ENCODE measurements at places on chromosomes 5 and 9.

- DNase-seq = no peak
Measured at GRCh38 chr9:76733096-76733495, 31.1 kb upstream of the PCA3 start.

GRCh38 chr5:63860379-63860778, 101.9 kb downstream of the HTR1A start:
- DNase-seq = no peak

GRCh38 chr5:139974661-139975060, 68.4 kb downstream of the NRG2 start:
- DNase-seq = no peak

DNA sequence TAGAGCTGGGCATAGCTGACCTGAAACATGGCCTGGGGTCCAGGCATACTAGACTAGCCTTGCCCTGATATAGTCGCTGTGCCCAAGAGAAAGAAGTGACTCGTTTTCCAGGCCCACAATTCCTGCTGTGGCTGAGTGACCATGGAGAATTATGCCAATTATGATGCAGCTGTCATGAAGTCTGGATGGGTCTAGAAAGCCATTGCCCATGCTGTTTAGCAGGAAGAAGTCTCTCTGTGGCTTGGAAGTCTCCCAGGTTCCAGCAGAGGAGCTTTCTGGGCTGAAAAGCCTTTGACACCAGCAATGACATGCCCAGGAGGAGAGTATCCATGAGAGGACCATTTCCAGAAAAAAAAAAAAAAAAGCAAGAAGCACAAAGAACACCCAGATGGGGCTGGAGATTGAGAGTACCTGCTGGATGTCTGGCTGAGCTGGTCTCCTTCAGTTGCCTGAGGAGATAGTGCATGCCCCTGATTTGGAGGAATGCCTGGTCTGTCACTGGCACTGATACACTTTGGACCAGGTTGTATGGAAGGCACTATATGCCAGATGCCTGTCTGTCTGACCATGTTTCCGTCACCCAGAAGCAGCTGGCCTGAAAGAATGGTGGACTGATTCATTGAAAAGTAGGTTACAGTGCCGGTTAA, 128.0 kb upstream of the EPB41L4A start:
- DNase-seq = no peak

DNA sequence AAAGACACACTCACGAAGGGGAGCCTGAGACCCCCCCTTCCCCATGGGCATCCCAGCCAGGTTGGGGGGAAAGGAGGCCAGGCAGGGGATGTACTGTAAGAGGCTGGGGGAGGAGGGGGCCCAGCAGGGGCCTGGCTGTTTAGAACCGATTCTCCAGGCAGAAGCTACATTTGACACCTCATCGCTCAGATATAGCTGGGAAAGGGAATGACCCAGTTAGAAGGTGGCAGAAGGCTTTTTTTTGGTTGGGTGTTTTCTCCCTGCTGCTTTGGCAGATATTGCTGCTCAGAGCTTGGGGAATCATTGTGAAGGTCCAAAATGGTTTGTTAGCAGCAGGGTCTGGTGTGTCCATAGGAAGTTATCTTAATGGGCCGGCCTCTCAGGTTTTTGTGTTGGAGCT, 6.0 kb downstream of the CDX1 start:
- no peak for DNase-seq

DNA sequence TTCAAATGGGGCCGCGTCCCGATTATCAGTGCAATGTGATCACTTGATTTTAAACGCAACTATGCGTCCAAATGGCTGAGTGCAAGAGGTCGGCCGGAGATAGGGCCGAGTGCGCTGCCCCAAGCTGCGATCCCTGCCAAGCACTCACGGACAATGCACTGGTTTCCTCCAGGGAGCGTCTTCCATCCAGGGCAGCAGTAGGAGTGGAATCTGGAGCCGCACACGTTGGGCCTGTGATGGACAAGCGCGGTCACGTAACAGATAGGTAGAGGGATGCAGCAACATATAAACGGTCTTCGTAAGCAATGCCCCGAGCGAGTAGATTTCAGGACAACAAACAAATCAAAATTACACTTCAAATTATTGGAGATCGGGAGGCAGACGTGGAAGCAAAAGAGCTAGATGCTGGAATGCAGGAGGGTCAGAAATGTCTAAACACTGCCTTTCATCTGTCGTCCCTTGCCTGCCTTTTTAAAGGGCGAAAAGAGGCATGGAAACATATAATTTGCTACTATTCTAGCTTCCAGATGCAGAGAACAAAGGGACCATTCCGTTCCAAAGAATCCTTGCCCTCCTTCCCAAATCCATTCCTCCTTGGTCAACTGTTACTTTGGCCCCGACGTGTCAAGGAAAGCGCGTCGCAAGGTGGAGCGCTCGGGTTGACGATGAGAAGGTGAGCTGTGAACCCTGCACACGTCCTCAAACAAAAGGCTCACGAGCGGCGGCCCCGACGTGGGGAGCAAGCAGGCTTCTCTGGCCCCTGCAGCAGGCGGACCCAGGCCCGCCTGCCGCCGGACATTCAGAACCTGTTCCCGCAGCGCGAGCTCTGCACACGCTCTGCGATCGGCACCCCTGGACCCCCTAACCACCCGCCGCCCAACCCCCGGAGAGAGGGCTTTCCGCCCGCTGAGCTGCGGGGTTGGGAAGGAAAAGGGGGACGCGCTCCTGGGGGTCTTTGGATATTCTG, 1.5 kb downstream of the FBN2 start:
- DNase-seq = no peak

GRCh38 chr9:81462801-81463200, 226.5 kb downstream of the TLE1 start:
- no peak for DNase-seq

DNA sequence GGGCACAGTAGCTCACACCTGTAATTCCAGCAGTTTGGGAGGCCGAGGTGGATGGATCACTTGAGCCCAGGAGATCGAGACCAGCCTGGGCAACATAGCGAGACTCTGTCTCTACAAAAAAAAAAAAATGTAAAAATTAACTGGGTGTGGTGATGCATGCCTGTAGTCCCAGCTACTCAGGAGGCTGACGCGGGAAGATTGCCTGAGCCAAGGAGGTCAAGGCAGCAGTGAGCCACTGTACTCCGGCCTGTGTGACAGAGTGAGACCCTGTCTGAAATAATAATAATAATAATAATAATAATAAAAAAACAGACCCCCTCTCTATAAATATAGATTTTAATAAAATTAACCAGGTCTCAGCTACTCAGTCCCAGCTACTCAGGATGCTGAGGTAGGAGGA, 179.7 kb downstream of the AOPEP start:
- DNase-seq = no peak

- no peak for DNase-seq
Measured at GRCh38 chr5:150075806-150076205, 10.5 kb downstream of the CSF1R start.

- no peak for DNase-seq
Measured at GRCh38 chr5:59342181-59342580, 551.3 kb downstream of the PDE4D start.

- no peak for DNase-seq
Measured at GRCh38 chr5:83711982-83712601, 8.6 kb downstream of the HAPLN1 start.

DNA sequence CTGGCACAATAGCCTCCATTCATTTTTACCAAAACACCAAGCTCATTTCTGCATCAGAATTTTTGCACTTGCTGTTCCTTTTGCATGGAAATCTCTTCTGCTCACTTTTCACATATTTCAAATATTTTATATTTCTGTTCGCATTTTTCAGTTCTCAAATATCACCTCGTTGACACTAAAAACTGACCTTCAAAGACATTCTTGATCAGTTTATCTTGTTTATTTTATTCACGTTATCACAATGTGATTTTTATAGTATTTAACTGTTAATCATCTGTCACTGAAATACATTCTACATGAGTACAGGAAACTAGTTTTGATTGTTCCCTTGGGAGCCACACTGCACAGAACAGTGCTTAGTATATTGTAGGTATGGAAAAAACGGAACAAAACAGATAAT, 29.6 kb downstream of the CDH10 start:
- no peak for DNase-seq

DNA sequence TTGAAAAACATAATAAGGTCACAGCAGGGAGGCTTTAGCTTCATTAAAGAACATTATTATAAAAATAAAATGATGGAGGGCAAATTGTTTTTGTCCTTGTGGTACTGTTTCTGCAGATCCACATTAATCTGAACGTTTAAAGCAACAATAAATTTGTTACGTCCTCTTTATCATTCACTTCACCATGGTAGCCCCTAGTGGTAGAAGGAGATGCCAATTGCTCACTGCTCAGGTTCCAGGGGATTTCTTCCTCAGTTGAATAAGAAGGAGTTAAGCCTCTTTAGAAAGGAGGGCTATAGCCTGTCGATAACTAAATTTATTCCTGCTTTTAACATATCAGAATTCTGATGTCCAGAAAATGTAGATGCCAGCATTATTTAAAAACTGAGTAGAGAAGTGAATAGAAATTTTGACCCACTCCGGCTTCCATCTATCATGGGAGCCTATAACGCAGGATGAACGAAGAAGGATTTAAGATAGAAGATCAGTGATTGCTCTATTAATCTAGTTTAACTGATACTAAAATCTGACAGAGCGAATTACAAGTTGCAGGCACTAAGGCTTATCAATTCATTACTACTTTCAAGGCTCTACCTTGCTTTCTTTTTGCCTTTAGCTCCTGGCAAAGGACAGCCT, 692.3 kb downstream of the PTPRD start:
- DNase-seq = no peak

GRCh38 chr5:82593481-82593880, 315.3 kb upstream of the RPS23 start:
- no peak for DNase-seq

- no peak for DNase-seq
Measured at GRCh38 chr9:31807574-31808256, 576.7 kb upstream of the ACO1 start.

- no peak for DNase-seq
Measured at GRCh38 chr5:141765896-141766551, 84.0 kb upstream of the ARAP3 start.

DNA sequence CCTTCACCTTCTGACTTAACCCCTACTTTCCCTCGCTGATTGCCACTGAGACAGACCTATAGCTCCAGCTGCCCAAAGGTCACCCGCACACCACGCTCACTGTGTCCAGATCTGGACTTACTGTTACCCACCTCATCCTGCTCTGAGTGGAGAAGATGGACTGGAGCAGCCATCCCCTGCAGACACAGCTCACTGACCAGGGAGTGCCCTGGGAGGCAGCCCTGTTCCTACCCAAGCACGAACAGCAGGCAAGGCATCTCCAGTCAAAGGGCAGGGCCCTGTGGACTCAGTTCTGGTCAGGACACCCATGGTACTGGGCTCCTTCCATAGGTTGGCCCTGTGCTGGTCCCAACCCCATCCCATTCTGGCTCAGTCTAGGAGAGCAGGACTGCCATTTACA, 9.5 kb upstream of the BARX1 start:
- DNase-seq = no peak

GRCh38 chr5:11177999-11178711, 417.1 kb upstream of the DAP start:
- DNase-seq = no peak

DNA sequence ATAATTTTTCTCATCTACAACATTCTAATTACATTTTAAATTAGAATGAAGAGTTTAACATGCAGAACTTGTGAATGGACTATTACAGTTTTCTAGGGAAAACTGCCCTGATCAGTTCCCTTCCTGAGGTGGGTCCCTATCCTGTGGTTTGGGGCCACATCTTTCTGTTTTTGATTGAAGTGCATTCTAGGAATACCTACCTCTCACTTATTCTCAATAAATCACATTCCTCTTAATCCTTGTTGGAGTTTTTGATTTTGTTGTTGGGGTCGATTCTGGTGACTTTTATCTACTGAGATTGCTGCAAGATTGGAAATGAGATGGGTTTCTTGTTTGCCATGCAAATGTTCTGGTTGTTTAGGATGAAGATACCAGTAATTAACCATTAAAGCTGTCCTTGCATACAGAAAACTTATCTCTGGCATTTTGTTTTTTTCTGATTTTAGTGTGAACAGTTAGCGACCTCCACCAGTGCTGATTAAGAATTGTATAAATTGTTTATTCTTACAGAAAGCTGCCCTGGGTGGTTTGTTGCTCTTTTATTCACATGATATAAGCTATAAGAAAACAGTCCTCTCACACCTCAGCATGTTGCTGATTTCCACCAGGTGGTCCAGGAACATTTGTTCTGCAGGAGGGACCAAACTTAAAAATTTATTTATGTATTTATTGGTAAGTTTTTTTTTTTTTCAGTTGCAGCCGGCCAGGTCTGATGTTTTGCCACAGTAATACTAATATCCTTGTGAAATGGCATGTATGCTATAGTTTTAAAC, 269.9 kb downstream of the FANCC start:
- DNase-seq = no peak

GRCh38 chr5:154196281-154196680, 5.7 kb downstream of the GALNT10 start:
- DNase-seq = no peak

GRCh38 chr9:19516348-19516747, 107.5 kb downstream of the ACER2 start:
- DNase-seq = no peak

DNA sequence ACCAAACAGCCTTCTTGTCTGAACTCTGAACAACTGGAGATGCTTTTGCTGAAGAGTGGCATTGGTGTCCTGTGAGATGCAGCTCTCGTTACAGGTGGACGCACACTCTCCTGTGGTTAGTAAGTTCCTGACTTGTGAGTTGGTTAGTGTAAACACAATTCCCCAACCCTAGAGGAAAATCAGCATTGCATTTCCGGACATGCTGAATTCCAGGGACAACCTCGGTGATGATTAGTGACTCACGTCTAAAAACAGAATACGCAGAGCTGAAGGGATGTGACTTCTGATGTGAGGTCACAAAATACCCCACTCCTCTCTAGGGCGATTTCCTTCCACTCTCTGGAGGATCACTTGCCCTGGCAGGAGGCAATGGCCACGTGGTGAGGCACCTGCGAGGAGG, 5.0 kb downstream of the OR2V2 start:
- no peak for DNase-seq

- DNase-seq = no peak
Measured at GRCh38 chr5:31536873-31537272, 4.8 kb downstream of the C5orf22 start.

DNA sequence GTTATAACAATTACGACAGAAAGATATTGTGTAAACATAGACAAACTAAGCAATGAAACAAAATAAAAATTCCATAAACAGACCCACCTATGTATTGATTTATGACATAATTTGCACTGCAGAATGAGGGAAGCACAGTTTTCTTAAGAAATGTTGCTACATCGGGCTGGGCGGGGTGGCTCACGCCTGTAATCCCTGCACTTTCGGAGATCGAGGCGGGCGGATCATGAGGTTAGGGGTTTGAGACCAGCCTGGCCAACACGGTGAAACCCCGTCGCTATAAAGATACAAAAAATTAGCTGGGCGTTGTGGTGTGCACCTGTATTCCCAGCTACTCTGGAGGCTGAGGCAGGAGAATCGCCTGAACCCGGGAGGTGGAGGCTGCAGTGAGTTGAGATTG, 1344.4 kb upstream of the WWC1 start:
- DNase-seq = no peak

GRCh38 chr5:3656803-3657202, 61.2 kb downstream of the IRX1 start:
- no peak for DNase-seq

DNA sequence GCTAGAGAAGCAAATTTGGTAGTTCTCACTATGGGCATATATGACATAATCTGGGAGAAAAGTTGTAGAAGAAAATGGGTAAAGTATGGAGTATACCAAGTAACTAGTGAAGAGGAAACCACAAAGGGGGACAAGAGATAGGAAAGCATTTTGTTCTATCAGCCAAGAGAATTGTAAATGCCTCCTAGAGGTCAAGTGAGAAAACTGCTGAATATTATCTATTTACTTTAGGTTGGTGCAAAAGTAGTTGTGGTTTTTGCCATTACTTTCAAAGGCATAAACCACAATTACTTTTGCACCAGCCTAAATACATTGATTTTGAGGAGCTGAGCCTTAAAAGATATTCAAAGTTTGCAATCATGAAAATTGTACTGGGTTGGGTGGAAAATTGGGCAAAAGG, 126.7 kb upstream of the GRHPR start:
- DNase-seq = no peak
